ENCODE measurements at places on chromosomes 3 and 15.

- DNase-seq = peak; percentile 24
These were observed 646 bp downstream of the IQCB1 start for GRCh38 chr3:121834157-121834670.

- DNase-seq = no peak
These were observed 6.5 kb downstream of the POPDC2 start for GRCh38 chr3:119653876-119654275.

GRCh38 chr3:39186692-39187151 lies 5.7 kb downstream of the XIRP1 start:
- DNase-seq = no peak

DNA sequence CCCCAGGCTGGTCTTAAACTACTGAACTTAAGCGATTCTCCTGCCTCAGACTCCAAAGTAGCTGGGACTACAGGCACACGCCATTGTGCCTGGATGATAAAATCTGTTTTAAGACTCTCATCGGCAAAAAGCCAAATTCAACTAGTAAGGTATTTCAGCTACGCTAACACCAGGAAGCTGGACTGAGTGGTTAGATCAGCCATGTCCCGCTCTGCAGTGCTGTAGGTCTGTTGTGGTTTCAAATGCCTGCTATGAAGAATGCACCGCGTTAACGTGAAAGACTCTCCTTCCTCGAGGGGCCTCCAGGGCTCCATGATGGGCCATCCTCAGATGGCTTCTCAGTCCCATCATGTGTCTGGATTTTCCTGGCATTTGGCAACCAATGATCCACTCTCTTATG lies 70.2 kb downstream of the PCOLCE2 start:
- no peak for DNase-seq

DNA sequence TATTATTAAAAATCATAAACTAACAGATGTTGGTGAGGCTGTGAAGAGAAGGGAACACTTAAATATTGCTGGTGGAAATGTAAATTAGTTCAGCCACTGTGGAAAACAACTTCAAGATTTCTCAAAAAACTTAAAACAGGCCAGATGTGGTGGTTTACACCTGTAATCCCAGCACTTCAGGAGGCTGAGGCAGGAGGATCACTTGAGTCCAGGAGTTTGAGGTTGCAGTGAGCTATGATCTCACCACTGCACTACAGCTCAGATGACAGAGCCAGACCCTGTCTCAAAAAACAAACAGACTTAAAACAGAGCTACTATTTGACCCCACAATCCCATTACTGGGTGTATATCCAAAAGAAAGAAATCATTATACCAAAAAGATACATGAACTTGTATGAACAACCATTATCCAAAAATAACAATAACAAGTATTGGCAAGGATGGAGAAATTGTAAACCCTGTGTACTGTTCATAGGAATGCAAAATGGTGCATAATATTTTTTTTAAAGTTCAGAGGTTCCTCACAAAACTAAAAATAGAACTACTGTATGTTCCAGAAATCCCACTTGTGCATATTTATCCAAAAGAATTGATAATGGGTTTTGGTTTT lies 25.5 kb downstream of the ZNF148 start:
- DNase-seq = no peak

DNA sequence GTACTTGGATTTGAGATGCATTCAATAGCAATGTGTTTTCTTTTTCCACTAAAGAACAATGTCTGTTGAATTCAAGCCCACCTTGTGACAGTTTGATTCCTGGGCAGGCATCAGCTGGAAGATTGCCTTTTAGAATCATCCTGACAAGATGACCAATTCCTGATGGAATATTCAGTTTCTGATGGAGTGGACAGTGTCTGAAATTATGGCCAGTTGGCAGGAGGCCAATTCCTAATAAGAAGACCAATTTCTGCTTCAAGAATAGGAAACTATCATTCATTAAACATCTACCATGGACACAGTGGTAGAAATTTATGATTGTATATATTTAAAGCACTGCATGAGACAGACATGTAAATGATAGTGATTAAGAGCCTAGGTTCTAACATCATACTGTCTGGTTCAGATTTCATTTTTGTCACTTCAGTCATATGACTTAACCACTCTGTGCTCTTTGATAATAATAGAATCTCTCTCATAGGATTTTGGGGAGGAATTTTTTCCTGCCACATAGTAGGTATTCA lies 133.6 kb downstream of the CLSTN2 start:
- DNase-seq = no peak

DNA sequence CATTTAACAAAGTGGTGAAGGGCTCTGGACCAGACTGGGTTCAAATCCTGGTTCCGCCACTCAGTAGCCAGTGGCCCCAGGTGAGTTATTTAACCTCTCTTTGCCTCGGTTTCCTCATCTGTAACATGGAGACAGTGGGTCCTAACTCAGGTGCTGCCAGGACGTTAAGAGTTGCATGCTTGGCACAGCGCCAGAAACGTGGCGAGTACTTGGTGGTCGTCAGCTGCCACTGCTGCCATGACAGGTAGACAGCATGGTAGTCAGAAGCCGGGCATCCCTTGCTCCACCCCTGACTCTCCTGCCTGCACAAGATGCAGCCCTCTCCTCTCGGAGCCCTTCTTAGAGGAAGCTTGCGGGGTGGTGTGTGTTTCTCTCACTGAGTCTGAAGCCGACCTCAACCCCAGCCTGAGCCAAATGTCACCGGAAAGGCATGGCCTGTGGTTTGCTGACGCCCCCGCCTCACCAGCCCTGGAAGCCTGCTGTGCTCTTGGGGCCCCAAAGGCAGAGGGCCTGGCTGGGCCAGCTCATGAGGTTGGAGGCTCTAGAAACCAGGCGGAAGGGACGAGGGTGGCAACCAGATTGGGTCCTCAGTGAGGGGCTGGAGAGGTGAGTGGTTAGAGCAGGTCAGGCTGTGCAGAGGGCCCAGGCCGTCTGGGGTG lies 160.8 kb upstream of the TLE3 start:
- peak; percentile 77 for DNase-seq

DNA sequence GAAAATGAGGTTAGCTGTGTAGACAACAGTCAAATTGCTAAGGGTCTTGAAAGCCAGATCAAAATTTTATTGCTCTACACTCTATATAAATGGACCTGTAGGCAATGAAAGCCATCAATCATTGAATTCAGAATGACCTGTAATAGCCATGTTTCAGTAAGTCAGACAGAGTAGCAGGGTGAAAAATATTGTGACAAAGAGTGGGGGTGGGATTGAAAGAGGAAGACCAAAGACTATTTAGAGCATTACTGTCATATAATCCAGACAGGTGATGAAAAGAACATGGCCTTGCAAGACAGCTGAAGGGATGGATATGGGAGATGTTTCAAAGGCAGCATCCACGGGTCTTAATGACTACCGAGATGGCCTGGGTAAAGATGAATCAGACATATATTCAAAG lies 22.2 kb downstream of the IFT57 start:
- no peak for DNase-seq
